Stimulated activated CD4-positive, alpha-beta T cell treated with anti-CD3 and anti-CD28 coated beads, Interleukin-1b, Interleukin-23, amount 100 ng/mL, for 4 hours (primary cell): ENCODE measurements at places on chromosomes 6 and 20.

DNA sequence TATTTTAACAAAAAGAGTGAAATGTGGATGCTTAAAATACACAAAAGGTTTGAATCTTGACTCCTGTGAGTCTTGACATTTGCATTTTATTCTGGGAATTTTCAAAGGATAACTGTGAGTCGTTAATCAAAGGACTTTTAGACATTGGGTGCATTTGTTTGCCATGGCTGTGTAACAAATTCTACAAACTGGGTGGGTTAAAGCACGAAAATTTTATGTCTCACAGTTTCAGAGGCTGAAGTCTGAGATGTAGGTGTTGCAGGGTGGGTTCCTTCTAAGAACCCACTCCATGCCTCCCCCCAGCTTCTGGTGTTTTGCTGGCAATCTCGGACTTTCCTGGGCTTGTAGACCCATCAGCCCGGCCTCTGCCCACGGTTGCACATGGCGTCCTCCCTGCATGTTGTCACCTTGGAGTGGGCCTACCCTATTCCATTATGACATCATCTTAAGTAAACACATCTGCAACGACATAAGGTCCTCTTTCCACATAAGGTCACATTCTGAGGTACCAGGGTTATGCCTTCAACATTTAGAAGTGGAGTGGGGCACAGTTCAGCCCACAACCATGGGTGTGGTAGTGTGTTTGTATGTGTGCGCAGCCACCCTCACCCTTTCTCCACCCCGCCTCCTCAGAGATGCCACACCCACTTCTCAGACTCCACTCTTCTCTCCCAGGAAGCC is 113.1 kb downstream of the FOXA2 start:
- DNase-seq = no peak

DNA sequence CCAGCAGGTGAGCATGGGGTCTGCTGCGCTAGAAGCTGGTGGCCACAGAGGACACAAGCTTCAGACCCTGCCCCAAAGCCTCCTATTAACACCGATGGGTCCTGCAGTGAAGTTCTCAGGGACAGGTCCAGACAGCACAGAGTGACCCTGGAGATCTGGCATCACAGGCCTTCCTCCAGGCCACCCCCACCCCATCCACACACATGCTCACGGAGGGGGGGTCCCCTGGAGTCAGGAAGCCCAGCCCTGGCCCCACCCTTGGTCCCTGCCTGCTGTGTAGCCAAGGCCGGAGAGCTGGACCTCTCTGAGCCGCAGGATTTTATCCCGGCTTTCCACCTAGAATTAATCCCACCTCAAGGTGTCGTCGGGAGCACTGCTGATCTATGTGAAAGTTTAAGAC is 167.3 kb downstream of the TAF4 start:
- DNase-seq = no peak

GRCh38 chr6:90162648-90163387 is 133.8 kb downstream of the BACH2 start:
- no peak for DNase-seq

- DNase-seq = no peak
Observed at GRCh38 chr6:40181367-40181766, 247.1 kb upstream of the MOCS1 start.

- no peak for DNase-seq
Observed at GRCh38 chr6:81933608-81934051, 181.1 kb upstream of the TENT5A start.

GRCh38 chr6:7108964-7109836 is 1.4 kb downstream of the RREB1 start:
- no peak for DNase-seq

- no peak for DNase-seq
Observed at GRCh38 chr6:139751179-139751578, 376.7 kb upstream of the CITED2 start.

DNA sequence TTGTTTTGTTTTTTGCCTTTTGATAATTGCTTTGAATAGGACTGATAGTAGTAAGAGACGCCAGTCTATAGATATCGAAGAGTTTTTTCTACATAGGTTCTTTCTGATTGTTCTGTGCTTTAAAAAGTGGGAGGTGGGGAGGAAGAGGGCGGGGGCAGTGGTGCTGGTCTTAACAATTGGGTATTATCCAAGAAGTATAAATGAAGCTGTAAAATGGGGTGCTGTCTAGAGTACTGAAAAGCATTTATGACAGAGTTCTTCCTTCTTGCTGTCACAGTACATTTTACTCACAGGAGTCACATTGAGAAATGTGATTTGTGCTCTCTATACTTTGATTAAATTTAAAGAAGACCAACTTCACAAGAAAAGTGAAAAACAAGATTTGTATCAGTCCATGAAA is 41.0 kb downstream of the MAPK14 start:
- DNase-seq = no peak

DNA sequence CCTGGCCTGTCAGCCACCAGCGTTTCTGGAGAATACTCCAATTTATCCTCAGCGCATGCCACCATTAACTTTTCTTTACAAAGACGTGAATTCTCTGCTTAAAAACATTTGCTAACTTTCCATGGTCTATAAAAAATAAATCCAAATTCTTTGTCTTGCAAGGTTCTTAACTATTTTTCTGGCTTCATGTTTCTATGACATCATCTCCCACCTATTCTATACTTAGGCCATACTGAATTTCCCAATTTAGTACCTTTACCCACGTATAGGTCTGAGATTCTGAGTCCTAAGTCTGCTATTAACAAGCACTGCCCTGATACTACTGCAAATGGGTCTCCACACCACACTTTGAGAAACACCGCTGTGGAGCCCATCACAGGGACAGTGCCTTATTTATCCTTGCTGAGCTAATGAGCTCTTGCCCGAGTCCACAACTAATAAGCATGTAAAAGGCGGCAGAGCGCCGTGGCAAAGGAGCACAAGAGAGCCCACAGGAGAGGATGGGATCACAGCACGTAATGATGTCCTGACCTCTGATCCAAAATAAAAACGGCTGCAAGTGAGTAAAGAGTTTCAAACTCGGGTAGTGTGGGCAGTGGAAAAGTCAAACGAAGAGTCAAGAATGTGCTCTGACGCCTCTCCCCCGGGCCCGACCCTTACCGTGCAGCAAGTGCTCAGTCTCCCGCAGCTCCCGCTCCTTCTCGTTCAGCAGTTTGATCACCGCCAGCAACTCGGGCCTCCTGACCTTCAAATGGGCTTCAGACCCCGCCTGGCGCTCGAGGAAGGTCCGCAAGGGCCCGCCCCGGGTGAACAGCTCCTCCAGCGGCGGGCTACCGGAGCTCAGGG is 519 bp downstream of the MTRF1L start:
- DNase-seq = no peak

DNA sequence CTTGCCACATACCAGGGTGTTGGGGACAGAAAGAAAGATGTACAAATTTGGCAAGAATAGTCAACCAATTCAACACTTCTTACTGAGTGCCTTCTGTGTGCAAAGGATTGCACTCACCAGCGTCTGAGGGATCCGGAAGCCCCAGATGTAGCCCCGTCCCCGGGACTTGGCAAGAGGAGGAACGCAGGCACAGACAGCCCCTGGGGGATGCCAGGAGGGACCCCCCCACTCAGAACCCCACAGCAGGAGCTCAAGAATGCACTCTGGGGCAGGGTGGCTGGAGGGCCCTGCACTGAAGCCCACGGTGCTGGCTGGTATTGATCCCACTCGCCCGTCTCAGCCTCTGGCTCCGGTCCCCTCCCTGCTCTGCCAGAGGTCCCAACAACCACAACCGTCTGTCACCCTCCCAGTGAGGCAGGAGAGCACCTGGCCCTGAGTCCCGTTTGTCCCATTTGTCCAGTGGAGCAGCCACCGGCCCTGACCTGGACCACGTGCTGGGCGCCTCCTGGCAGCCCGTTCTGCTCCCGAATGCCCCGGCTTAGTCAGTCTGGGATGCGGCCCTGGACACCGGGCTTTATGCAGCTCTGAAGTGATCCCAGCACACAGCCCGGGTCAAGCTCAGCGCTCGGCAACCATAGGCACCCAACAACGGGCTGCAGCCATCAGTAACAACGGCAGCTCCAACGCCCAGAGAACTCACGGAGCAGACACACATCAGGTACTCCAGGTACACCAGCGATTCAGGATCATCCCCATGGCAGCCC is 128.7 kb downstream of the DLL1 start:
- DNase-seq = no peak

DNA sequence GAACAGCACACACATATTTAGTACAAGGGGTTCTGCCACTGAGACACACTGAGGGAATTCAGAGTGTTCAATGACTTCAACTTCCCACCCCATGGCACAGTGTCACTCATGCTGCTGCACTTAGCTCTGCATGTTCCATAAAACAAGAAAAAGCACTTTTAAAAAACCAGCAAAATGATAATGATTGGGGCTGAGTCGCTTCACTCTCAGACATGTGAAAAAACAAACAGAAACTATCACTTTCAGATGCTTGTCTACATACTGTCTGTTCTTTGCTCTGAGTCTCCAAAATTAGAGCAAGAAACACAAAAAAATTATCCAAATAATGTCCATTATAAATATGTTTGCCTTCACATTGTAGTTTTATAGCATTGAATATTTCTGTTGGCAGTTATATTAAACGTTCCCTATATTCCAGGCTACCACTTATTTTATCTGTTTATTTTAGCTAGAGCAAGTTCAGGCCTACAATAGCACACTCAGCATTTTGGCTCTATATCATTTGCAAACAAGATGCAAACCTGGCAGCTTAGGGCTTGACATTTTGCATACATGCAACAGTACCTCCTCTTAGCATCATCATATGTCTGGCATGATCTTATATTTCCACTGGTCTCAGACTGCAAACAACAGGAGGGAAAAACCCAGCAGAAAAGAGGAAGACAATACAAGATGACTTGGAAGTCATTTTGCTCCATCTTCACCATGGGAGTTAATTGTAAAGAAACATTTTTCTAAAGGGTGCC is 398.8 kb downstream of the HACE1 start:
- DNase-seq = no peak

DNA sequence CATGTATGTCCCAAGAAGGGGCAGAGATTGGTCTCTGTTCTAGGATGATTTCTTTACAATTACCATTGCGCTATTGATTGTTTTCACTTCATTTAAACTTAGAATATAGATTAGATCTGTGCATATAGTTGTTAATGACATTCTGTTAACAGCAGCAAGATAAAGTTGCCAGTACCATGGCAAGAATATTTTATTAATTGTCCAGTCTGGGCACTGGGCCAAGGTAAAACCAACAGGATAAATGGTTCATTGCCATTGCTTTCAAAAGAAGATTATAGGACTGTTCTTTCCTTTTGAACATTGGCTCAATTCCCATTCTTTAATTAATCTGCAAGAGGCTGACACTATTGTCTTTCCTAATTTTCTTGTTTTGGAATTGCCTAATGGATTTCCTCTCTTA is 592.4 kb downstream of the RFPL4B start:
- no peak for DNase-seq

- no peak for DNase-seq
Observed at GRCh38 chr20:13205848-13206434, 15.1 kb upstream of the ISM1 start.
